ENCODE measurements at places on chromosomes 7 and 10.

DNA sequence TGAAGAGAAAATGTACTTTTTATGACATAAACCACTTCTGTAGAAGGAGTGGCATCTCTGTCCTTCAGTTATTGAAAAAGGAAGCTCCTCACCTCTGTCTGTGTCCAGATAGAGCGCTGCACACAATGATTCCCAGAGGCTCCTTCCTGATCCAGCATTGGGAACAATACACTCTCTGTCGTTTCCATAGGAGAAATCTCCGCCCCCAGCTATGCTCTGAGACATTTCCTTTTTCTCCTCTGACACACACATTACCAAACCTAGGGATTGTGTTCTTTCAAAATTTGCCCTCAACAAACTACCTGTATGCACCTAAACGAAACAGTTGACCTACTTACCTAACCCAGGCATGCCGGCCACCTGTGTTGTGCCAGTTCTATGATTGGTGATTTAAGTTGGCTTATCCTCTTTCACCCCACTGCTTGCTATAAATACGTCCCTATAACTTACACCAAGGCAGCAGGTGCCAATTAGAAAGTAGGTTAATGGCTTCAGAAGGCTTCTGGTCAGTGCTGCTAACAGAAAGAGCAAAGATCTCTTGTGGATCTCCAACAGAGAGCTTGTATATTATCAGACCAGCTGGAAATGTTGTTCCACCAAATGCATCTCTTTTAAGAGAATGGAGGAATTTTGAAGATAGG, 140.1 kb upstream of the JCAD start:
- no peak for DNase-seq

GRCh38 chr7:99693427-99694200, 13.8 kb upstream of the CYP3A5 start:
- no peak for DNase-seq

- DNase-seq: no peak
These were observed 42.1 kb downstream of the MGMT start for GRCh38 chr10:129509155-129509554.

- no peak for DNase-seq
These were observed 620 bp downstream of the ZNF117 start for GRCh38 chr7:64990216-64990615.

DNA sequence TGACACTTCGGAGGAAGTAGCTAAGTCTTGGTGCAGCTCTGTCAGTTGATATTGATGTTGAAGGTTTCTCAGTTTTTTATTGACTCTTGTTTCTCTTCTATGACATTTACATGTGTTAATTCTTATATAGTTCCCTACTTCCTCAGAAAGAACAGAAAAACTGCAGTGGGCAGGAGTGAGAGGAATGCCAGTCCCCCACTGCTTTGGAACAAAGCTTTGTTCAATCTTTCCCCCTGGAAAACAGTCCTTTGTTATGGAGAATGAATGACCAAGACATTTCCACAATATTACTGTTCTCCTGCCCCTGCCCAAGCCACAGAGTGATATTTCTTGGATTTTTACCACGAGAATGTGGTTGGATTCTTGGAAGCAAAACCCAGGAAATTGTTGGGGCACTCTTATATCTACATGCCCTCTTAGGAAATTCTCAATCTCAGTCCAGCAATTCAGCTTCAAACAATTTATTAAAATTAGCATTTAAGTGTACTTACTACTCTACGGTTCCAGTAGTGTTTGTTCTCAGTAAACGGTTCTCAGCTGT, 258.0 kb upstream of the KCND2 start:
- DNase-seq: no peak

DNA sequence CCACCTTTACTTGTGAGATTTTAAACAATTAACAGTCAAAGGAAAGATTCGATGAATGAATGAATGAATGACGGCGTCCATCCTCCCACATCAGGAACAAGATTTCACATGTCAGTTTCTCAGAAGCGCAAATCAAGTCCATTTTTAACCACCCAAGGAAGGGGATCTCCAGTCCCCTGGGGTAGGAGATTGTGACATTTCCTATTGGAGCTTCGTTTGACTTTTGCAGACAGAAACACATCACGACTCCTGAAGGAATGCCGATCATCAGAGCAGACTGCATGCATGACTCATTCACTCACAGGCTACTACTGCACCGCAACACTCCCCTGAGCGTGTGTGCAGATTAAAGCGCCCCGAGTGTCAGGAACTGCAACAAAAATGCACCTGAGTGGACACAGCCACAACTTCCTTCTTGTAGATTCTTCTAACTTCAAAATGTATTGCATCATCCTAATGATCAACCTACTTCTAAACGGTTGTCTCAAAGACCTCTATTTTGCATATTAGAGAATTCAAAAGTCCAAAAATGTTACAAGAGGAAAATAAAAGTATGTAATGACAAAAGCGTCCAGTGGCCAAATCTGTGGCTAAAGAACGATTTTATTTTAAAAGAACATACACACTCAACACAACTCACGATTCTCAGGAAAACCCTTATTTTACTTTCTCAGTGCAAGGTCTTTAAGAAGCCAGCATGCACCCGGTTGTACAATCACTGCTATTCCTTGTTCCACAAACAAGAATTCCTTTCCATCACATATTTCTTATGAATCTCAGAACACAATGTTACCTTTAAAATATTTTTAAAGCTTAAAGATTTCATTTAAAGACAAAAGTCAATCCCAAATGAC, 172.6 kb downstream of the FAM107B start:
- DNase-seq: peak; percentile 89

DNA sequence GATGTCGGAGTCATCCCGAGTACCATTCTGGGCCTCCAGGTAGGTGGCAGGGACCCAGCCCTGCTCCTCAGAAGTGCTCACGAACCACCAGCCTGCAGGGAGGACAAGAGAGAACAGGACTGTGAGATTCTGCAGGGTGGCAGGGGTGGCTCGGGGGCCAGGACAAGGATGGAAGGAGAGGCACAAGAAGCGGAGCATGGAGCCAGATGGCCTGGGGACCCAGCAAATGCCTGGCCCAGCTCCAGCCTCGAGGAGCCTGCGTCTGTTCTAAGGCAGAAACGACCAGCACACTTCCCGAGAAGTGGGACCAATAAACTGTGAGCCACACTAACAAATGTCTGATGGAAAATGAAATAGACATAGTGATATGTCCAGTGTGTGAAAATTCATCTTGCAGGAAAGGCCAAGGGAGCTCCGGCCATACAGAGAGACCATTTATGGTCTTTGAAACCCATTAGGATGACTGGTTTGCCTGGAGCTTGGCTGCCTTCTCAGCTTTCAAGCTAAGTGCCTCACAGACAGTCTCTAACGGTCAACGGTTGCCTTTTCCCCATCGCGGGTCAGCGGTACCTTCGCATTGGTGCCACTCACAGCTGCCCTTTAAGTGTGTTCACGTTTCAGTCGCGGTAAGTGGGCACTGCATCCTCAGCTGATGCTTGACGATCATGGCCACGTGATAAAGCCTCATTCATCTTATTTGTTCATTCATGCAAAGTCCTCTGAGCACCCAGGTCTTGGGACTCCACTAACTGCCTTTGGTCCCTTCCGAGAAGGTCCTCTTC, 133.8 kb downstream of the NEURL1 start:
- DNase-seq: no peak

DNA sequence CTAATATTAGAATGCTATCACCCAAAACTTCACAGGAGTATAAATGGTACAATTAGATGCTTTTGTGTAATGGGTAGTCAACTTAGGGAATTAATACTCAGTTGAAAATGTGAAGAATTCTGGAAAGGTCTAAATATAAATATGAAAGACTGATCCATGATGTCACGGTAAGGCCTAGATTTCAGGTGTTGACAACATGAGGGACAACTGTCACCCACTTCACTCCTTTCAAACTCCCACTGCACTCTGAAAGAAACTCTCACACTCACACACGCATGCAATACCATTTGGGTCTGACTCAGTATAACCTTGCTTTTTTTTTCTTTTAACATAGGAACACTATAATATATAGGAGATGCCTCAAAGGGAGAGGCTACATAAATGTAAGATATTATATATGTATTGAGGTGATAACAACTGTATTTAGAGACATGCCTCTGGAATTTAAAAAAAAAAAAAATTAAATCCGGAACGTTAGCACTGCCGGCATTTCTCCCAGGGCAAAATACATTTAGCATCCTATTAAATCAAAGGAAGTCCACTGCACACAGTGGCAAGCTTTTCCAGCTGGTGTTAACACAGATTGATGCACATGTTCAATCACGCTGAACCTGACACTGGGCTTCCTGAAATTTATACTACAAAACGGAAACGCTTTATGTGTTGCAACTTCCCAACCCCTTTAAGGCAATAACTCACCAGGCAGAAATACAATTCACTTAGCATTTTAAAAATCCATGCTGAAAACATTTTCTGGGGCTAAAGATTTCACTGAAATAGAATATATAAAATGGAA, 74.9 kb downstream of the RSU1 start:
- no peak for DNase-seq

DNA sequence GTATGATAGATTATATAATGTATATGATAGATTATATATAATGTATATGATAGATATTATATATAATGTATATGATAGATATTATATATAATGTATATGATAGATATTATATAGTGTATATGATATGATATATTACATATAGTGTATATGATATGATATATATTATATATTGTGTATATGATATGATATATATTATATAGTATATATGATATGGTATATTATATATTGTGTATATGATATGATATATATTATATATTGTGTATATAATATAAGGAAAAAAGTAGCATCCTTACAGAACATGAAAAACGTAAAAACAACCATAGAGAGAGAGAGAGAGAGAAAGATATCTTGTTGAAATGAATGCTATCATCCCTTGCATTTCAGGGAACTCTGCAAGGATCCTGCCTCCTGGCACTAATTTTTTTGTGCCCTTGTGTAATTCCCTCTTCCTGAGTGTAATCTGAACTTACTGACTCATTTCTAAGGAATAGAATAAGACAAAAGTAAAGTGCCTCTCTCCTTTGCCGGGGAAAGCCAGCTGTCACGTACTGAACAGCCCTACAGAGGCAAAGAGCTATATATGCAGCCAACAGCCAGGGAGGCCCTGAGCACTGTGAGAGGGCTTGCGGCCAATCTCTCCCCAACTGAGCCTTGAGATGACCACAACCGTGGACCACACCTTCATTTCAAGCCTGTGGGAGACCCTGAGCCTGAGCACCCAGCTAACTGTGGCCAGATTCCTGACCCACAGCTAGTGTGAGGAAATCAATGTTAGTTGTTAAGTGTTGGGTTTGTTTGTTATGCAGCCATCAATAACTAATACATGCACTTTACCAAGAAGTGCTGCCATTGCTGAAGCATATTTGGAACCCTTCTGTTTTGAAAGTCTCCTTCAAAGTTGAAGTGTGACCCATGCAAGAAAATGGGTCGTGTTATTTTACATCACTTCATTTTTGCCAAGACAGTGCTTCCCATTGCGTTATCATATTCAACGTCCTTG, 61.1 kb upstream of the EZH2 start:
- no peak for DNase-seq

DNA sequence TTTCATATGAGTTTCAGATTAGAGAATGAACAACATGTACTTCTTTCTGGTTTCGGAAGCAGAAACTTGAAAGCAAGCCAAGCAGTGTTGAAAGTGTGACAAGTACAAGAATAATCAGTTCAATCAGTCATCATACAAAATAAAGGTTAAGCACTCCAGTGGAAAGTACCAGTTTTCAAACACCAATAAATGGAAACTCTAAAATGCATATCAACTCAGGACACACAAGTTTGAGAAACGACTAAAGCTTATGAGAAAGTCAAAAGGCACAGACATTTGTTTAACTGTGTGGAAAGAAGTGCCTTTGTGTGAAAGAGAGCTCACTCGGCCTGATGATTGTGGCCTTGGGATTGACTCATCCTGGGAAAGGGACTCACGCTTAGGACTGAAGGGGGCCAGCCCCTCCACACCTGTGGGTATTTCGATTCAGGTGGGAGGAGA, 60.6 kb upstream of the AKR1C1 start:
- no peak for DNase-seq

DNA sequence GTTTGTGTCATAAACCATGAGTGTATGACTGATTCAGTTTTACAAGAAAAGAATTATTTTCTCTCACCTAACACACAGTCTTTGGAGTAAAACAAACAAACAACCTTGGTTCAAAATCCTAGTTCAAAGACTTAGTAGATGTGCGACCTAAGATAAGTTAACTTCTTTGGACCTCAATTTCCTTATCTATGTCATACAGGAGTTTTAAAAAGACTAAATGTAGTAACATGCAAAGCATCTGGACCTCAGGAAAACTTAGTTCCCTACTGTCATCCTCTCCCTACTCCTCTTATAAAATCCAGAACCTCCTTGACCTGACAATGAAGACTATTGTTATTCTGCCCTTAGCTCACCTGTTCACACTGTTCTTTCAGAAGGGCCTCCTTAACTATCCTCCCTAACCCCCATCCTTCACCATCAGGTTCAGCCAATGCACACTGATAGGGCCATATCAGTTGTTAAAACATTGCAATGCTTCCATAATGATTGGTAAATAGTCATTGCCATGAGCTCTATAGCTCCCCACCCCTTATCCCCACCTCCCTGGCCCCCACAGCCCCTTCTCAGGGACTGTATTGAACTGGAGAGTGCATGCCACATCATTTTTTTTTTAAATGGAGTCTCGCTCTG, 28.8 kb upstream of the CCNJ start:
- DNase-seq: no peak

GRCh38 chr7:14836571-14837189, 65.9 kb downstream of the DGKB start:
- no peak for DNase-seq

GRCh38 chr10:71363936-71364335, 32.8 kb upstream of the CDH23 start:
- no peak for DNase-seq

DNA sequence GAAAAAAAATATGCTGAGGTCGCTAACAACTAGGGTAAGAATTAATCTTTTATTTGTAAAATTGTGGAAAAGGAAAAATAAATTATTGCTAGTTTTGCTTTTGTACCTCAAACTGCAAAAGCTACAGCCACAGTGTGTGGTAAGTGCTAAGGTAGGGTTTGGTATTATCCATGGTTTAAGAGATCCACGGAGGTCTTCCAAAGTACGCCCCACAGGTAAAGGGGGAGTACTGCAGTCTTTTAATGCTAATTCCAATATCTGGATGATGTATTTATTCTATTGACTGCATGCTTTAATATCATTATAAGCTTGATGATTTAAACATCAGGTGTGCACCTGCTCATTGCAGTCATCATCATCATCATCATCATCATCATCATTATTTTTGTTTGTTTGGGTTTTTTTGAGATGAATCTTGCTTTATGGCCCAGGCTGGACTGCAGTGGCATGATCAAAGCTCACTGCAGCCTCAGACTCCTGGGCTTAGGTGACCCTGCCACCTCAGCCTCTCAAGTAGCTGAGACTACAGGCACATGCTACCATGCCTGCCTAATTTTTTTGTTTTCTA, 38.4 kb upstream of the BMS1 start:
- no peak for DNase-seq
